Liver (tissue), 10 donors: ENCODE measurements at places on chromosomes 6 and 20. TPM values are rescaled to one million over a fixed set of nuclear protein-coding genes. Genes with fewer than 3 reads are reported as not detected.

Gene TCEA2
- total RNA-seq = 6.4 TPM

GRCh38 chr6:106527979-106528378 lies 101.3 kb downstream of the RTN4IP1 start:
- no peak for DNase-seq

DNA sequence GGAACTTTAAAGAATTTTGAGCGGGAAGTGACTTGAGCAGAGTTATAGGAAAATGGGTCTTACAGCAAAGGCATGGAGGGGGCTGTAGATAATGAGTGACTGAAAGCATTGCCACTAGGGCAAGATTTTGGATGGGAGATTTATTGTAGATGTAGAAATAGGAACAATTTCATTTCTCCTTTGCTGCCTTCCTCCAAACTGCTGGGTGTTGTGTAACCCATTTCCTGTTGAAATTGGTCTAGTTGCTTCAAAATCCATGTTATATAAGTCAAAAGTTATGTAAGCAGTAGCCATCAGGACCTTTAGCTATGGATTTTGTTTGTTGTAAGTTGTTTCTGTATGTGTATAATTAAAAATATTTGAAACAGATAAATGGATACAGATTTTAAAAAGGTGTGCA lies 11.1 kb downstream of the YWHAB start:
- DNase-seq = no peak

GRCh38 chr6:12010635-12011275 lies 1.4 kb upstream of the HIVEP1 start:
- DNase-seq = peak; percentile 74

DNA sequence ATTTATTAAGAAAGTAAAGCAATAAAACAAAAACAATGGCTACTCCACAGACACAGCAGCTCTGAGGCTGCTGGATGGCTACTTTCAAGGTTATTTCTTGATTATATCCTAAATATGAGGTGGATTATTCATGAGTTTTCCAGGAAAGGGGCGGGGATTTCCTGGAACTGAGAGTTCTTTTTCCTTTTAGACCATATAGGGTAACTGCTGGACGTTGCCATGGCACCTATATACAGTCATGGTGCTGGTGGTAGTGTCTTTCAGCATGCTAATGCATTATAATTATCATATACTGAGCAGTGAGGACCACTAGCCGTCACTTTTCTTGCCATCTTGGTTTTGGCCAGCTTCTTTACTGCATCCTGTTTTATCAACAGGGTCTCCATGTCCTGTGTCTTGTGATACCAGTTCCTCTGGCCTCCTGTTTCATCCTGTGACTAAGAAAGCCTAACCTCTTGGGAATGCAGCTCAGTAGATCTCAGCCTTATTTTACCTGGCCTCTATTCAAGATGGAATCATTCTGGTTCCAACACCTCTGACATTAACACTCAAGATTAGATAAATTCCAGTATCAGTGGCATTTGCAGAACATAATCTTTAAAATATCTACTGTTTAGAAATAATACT lies 32.3 kb upstream of the TRDN start:
- DNase-seq = no peak

Gene C4A
- 410 TPM for total RNA-seq

GRCh38 chr6:75532521-75532920 lies 38.9 kb upstream of the FILIP1 start:
- DNase-seq = no peak

Gene TFAP2A
- total RNA-seq = 0.08 TPM

- DNase-seq = no peak
Observed at GRCh38 chr20:39107741-39108140, 145.6 kb downstream of the DHX35 start.

DNA sequence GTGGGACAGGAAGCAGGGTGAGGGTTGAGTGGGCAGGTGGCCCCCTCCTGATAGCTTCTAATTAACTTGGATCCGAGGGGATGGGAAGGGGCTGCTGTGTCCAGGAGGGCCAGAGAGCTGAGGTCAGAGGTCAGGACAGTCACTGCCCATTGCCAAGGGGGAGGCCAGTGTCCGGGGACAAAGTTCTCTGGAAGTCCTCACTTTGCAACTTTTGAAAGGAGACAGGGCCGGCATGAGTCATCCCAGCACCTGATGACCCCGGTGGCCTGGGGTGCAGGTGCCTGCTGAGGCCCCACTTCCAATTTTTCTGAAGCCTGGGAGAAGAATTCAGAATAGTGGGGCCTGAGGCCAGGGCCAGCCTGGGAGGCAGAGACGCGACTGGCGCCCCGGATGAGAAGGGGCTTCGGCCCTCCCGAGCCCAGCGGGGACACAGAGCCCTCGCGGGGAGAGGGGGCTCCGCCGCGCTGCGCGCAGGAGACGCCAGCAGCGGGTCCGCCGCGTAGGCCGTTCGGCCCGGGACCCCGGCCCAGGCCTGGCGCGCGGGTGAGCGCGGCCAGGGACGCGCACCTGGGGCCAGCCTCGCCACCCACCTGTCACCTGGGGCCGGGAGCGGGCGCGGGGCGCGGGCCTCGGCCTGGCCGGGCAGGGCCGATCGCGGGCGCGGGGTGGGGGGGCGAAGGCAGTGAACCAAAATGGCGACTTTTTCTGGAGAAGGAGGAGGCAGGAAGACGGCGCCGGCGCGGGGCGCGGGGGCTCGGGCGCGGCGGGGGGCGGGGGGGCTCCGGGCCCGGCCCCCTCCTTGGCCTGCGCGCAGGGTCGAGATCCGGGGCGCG lies 586 bp downstream of the ZNF512B start:
- DNase-seq = no peak
